Right hindlimb (tissue), 1 donor: ENCODE measurements at places on chromosomes 2 and 18.

- no peak for DNase-seq
These were observed 258.2 kb upstream of the SP5 start for GRCh38 chr2:170456914-170457313.

DNA sequence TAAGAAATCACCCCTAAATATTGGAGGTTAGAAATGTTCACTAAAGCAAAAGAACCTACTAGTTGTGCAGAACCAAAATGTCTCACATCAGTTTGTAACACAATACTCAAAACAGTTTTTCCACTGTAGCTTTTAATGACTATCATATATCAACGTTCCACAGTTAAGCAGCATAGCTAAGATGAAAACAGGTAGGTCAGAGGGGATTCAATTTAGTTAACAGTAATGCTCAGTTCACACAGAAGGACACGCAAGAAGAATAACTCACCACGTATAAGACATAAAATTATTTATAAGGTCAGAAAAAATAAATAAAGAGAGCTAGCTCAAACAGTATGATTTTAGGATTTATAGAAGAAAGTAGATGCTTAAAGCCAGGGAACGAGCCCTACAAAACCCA lies 118.9 kb upstream of the CCDC150 start:
- DNase-seq = no peak

DNA sequence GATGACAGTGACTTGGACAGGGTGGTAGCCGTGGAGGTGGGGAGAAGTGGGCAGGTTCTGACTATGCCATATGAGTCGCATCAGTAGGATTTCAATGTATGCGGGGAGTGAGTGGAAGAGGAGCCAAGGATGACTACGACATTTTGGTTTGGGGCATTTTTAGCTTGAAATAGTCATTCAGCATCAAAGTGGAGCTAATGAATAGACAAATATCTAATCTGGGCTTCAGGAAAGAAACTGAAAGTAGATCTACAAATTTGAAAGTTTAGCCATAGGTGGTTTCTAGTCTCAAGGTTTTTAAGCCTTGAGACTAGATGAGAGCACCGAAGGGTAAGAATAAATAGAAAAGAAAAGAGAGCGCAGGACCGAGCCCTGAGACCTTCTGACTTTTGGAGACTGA lies 58.3 kb downstream of the FEZ2 start:
- no peak for DNase-seq

DNA sequence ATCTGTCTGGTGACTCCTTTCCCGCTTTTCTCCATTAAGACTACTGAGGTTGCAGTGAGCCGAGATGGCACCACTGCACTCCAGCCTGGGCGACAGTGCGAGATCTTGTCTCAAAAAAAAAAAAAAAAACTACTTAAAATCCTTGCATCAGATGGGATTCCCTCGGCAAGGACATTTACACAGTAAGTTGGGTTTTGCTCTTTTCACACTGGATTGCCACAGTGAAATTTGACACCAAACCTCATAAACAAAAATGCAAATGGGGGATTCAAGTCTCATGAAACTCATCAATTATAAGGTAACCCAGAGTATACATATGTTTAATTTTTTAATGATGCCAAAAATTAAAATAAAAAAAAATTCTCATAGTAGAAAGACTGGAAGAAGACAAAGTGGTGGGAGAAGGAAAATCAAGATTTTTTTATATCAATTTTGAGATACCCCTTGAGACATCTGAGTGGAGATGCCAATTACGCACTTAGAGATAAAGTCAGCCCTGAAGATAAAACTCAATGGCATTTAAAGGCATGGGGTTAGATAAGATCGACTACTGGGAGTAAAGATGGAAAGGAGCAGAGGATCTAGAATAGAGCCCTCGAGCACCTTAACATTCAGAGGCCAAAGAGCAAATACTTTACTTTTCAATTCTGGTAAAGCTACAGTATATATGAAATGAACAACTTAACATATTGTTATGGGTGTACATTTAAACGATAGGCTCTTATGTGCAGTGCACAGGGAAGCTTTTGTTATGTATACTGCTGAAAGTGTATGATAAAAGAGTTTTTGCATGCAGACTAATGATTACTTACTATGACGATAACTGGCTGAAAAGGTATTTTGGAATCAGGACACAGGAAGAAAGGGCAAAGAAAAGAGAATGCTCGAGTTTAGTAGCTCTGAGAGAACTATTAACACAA lies 37.6 kb downstream of the CHMP3 start:
- DNase-seq = no peak

GRCh38 chr2:207012461-207012860 lies 73.1 kb downstream of the CPO start:
- no peak for DNase-seq

- DNase-seq = no peak
These were observed 789.6 kb downstream of the RNF144A start for GRCh38 chr2:7706791-7707190.
